ENCODE measurements at places on chromosomes 5 and 9. TPM values are rescaled to one million over a fixed set of nuclear protein-coding genes. Genes with fewer than 3 reads are reported as not detected.
A peak's percentile ranks its signal among the peaks of the same experiment; 100 is the strongest.

IFNK gene
- not detected for total RNA-seq

DNA sequence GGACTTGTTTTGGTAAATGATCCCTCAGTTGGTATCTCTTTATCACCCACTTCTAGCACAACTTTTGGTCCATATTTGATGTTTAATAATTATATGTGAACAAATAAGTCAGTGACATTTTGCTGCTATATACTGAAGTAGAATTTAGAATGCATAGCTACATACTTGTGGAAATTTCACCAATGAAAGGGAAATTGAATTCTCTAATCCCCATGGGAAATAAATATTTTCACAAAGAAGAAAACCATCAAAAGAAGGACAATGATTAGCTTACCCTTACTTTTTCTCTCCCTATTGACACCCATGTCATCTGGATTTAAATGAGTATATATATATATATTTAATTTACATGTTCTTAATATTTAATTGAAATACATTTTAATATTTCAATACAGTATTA lies 94.3 kb upstream of the DAB2 start:
- no peak overlapping the region for H3K4me3 ChIP-seq
- H3K27me3 ChIP-seq, result no peaks in the 10 kb centered on the region
- no peak for DNase-seq
- H3K36me3 ChIP-seq, result no peaks in the 10 kb centered on the region
- H3K27ac ChIP-seq, result no peak overlapping the region

TMEM174 gene
- not detected for total RNA-seq

GRCh38 chr5:105952875-105953274 lies 1717.9 kb downstream of the EFNA5 start:
- no peak for DNase-seq
- no peaks in the 10 kb centered on the region for H3K36me3 ChIP-seq
- no peak overlapping the region for H3K27ac ChIP-seq

DNA sequence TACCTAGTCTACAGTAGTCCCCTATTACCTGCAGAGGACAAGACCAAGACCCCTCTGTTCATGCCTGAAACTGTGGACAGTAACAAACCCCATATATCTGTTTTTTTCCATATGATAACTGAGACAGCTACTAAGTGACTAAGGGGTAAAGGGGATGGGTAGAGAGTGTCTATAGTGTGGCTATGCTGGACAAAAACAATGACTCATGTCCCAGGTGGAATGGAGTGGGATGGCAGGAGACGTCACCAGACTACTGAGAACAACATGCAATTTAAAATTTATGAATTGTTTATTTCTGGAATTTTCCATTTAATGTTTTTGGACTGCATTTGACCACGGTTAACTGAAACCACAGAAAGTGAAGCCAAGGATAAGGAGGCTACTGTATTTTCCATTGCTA lies 171.8 kb downstream of the AGTPBP1 start:
- H3K27ac ChIP-seq, result no peak overlapping the region
- peaks cover 3% of the 10 kb centered on the region for H3K36me3 ChIP-seq
- DNase-seq, result no peak
- H3K27me3 ChIP-seq, result no peaks in the 10 kb centered on the region
- no peak overlapping the region for H3K4me3 ChIP-seq
- no peaks in the 10 kb centered on the region for H3K4me1 ChIP-seq

DNA sequence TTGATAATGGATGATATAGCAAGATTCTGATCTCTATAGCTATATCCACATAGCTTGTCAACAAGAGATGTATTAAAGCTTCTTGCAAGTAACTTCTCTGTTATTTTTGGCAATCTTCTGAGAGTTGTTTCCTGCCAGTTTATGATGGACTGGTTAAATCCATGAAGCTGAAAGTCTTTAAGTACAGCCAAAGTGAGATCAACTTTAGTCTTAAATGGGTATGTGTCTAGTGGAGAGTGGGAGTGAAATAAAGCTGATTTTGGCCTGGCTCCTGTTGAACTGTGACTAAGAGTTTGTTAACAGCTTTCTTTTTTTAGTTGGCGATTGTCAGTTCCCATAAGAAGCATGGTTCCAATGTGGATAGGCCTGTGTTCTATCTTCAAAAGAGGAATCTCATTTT lies 350.9 kb upstream of the PCSK5 start:
- H3K27me3 ChIP-seq, result no peaks in the 10 kb centered on the region
- H3K27ac ChIP-seq, result no peak overlapping the region
- H3K4me3 ChIP-seq, result no peak overlapping the region
- H3K36me3 ChIP-seq, result no peaks in the 10 kb centered on the region
- H3K4me1 ChIP-seq, result no peaks in the 10 kb centered on the region

GADD45G gene
- 6.9 TPM for total RNA-seq

- DNase-seq, result no peak
- no peaks in the 10 kb centered on the region for H3K27me3 ChIP-seq
- no peak overlapping the region for H3K27ac ChIP-seq
- H3K4me1 ChIP-seq, result peaks cover 3% of the 10 kb centered on the region
- H3K4me3 ChIP-seq, result no peak overlapping the region
- no peaks in the 10 kb centered on the region for H3K36me3 ChIP-seq
Measured at GRCh38 chr9:76464706-76465105, 5.7 kb downstream of the GCNT1 start.

- H3K27ac ChIP-seq, result no peak overlapping the region
- no peaks in the 10 kb centered on the region for H3K36me3 ChIP-seq
- H3K4me3 ChIP-seq, result no peak overlapping the region
- H3K27me3 ChIP-seq, result no peaks in the 10 kb centered on the region
Measured at GRCh38 chr5:161697001-161697400, 11.5 kb downstream of the GABRA6 start.

RNF180 gene
- 0.52 TPM for total RNA-seq

DNA sequence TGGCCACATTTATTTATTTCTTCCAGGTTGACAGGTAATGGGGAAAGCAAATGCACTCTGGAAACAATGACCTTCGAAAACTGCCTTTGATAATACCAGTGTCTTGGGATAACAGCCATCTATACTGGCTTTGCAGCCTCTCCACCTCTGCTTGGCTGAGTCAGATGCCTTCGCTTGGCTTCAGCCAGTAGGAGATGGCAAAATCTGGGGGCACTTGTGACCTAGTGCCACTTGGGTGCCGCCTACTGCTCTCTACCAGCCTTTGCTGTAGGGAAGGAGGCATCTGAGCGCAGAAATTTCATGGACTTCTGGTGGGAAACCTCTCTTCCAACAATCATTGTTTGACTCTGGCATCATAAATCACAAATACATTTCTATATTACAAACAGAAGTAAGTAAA lies 21.8 kb downstream of the FYB1 start:
- peaks cover 4% of the 10 kb centered on the region for H3K36me3 ChIP-seq
- H3K4me1 ChIP-seq, result peaks cover 31% of the 10 kb centered on the region
- no peak overlapping the region for H3K27ac ChIP-seq
- H3K4me3 ChIP-seq, result peak overlapping the region; percentile 48

TCF7 gene
- total RNA-seq, result 265 TPM

ZNF608 gene
- 9.3 TPM for total RNA-seq

- DNase-seq, result no peak
- H3K4me1 ChIP-seq, result no peaks in the 10 kb centered on the region
- H3K36me3 ChIP-seq, result no peaks in the 10 kb centered on the region
- no peak overlapping the region for H3K4me3 ChIP-seq
- no peaks in the 10 kb centered on the region for H3K27me3 ChIP-seq
- no peak overlapping the region for H3K27ac ChIP-seq
Measured at GRCh38 chr5:149007174-149007573, 55.7 kb downstream of the SH3TC2 start.

DNA sequence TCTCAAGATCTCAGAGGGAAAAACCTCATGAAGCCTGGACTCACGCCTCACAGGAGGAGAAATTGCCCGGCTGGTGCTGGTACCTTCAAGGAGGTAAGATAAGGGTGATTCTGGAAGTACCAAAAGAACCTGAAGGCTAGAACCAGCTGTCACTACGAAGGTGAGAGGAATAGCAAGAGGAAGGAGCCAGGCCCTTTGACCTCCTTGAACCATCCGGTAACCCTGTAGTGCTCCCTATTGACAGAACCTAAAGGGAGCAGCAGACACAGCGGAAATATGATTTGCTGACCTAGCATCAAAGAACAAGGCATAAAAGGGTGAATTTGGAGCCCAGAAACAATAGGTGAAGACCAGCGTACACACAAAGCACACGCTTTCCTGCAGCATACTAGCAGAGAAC lies 92.2 kb downstream of the DOCK8 start:
- H3K27me3 ChIP-seq, result no peaks in the 10 kb centered on the region
- H3K27ac ChIP-seq, result no peak overlapping the region
- H3K4me1 ChIP-seq, result no peaks in the 10 kb centered on the region
- H3K4me3 ChIP-seq, result no peak overlapping the region

ZDHHC11 gene
- 1.1 TPM for total RNA-seq

DNA sequence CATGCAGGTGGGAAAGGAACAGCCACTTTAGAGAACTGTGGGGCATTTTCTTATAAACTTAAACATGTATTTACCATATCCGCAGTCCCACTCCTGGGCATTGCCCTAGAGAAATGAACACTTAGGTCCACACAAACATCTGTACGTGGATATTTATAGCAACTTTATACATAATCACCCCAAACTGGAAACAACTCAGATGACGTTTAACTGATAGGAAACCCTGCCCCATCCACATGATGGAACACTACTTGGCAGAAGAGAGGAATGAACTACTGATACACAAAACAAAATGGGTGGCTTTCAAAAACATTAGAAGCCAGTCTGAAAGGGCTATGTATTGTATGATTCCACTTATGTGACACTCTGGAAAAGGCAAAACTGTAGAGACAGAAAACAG lies 22.4 kb downstream of the ECM2 start:
- H3K4me1 ChIP-seq, result no peaks in the 10 kb centered on the region
- DNase-seq, result no peak
- H3K36me3 ChIP-seq, result no peaks in the 10 kb centered on the region

NKD2 gene
- 5.1 TPM for total RNA-seq

GRCh38 chr5:1032011-1032410 lies 23.4 kb downstream of the NKD2 start:
- no peak overlapping the region for H3K4me3 ChIP-seq
- H3K27me3 ChIP-seq, result no peaks in the 10 kb centered on the region
- peaks cover 10% of the 10 kb centered on the region for H3K36me3 ChIP-seq
- no peak for DNase-seq
- H3K4me1 ChIP-seq, result peaks cover 2% of the 10 kb centered on the region

- H3K36me3 ChIP-seq, result peaks cover 3% of the 10 kb centered on the region
- no peaks in the 10 kb centered on the region for H3K4me1 ChIP-seq
- no peak for DNase-seq
- H3K4me3 ChIP-seq, result no peak overlapping the region
- no peak overlapping the region for H3K27ac ChIP-seq
Measured at GRCh38 chr9:100029251-100029650, 69.5 kb downstream of the ERP44 start.

ABL1 gene
- 9.5 TPM for total RNA-seq

- H3K4me1 ChIP-seq, result peaks cover 2% of the 10 kb centered on the region
- H3K27me3 ChIP-seq, result no peaks in the 10 kb centered on the region
- DNase-seq, result no peak
- H3K4me3 ChIP-seq, result no peak overlapping the region
- no peak overlapping the region for H3K27ac ChIP-seq
- H3K36me3 ChIP-seq, result no peaks in the 10 kb centered on the region
Measured at GRCh38 chr5:59666440-59667068, 227.0 kb downstream of the PDE4D start.

GRCh38 chr9:111649016-111649415 lies 12.4 kb upstream of the GNG10 start:
- no peak overlapping the region for H3K27ac ChIP-seq
- no peaks in the 10 kb centered on the region for H3K4me1 ChIP-seq
- H3K36me3 ChIP-seq, result no peaks in the 10 kb centered on the region
- DNase-seq, result no peak
- H3K4me3 ChIP-seq, result no peak overlapping the region

GRCh38 chr5:133026664-133027153 lies 360 bp upstream of the ZCCHC10 start:
- DNase-seq, result no peak
- H3K4me1 ChIP-seq, result peaks cover 5% of the 10 kb centered on the region
- no peaks in the 10 kb centered on the region for H3K27me3 ChIP-seq
- peak overlapping the region; percentile 69 for H3K27ac ChIP-seq
- H3K36me3 ChIP-seq, result peaks cover 4% of the 10 kb centered on the region

DNA sequence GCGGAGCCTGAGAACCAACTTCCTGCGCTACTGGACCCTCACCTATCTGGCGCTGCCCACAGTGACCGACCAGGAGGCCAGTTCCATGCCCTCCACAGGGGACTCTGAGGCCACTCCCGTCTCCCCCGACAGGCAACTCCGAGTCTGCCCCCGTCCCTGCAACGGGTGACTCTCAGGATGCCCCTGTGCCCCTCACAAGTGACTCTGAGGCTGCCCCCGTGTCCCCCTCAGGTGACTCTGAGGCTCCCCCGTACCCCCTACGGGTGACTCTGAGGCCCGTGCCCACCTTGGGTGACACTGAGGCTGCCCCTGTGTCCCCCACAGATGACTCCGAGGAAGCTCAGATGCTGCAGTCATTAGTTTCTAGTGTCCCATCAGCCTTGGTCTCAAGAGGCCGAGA lies 25.1 kb downstream of the CEL start:
- DNase-seq, result no peak
- H3K27me3 ChIP-seq, result no peaks in the 10 kb centered on the region
- no peak overlapping the region for H3K27ac ChIP-seq
- H3K4me1 ChIP-seq, result peaks cover 5% of the 10 kb centered on the region
- H3K4me3 ChIP-seq, result no peak overlapping the region

- no peak overlapping the region for H3K27ac ChIP-seq
- H3K4me3 ChIP-seq, result no peak overlapping the region
- no peaks in the 10 kb centered on the region for H3K4me1 ChIP-seq
- no peaks in the 10 kb centered on the region for H3K27me3 ChIP-seq
Measured at GRCh38 chr5:153985498-153985897, 53.2 kb downstream of the FAM114A2 start.

DNA sequence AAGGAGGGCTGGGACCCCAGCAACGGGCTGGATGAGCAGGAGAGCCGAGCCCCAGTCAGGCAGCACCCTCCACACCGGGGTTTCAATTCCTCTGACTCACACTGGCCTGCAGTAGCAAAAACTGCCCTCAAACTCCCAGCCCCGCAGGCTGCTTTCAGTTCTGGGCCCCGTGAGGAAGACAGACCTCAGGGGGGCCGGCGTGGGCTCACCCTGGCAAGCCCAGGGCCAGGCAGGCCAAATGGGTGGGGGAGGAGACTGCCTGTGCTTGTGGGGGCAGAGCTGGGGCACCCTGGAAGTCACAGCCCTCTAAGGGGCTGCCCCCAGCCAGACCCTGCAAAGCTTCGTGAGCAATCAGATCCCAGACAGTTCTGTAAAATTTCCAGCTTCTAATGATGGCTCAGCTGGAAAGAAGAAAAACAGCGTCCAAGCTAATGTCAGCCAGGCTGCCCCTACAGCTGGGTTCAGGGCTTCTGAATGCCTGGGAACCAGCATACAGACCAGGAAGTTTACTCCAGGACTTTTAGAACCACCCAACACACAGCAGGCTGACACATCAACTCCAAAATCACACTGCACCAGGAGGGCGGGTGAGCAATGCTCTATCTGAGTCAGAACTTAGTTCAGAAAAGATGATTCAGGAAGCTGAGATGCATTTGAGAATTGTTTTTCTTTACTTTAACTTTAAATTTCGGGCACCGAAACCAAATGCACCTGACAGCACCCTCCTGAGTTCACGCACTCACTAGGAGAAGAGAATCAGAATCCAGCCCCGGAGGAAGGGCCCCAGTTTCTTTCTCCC lies 34.7 kb downstream of the LPCAT1 start:
- H3K4me3 ChIP-seq, result no peak overlapping the region
- H3K36me3 ChIP-seq, result peaks cover 80% of the 10 kb centered on the region
- H3K4me1 ChIP-seq, result no peaks in the 10 kb centered on the region
- H3K27me3 ChIP-seq, result no peaks in the 10 kb centered on the region
- H3K27ac ChIP-seq, result no peak overlapping the region

SHOC1 gene
- total RNA-seq, result under 0.01 TPM

Measured in thymus (tissue), 14 donors.